T-helper 2 cell treated with Interferon-gamma antibody and Interleukin-4, amounts not matched to agents 5 μg/mL and 100 μg/mL, for 36 hours (primary cell): ENCODE measurements at places on chromosomes 5 and 9.

DNA sequence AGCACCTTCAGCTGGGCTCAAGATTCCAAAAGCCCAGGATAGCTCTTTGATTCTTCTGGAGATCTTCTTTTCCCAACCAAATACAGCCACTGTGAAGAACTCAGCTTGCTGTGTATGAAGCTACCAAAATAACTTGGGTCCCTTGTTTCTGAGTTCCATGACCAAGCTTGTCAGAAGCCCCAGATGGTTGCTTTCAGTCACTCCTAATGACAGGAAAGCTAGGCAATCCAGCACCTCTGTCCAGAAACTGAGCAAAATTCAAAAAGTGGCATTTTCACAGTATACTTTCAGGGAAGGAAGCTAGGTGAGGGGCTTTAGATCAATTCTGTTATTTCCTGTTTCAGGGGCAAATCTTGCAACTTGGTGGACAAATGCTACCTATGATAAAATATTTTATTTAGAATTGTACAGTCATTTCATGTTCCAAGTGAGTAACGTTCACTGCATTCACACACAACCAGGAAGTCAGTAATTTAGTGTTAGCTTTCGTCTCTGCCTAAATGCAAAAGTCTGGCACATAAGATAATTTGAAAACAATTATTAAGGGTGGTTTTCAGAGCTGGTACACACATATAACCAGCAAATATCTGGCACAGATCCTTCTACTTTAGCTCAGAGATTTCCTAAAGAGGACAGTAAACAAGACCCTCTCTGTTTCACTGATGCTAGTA is 330.1 kb downstream of the GLIS3 start:
- no peak for DNase-seq

DNA sequence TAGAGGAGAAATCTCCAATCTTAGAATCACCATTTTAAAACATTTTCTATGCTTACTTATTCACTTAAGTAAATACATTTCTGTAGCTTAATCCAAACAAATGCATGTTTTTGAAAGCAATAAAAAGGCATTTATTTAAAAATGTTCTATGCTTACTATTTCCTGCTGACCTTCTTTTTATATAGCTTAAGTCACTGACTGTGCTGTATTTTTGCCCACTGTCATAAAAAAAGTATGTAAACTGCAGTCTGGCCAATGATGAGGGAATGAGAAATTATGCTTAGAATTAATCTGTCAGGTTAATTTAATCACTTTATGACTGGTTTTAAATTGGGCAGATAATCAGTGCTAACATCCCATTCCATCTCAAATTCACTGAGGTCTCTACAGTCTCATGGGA is 20.1 kb downstream of the NUDT12 start:
- DNase-seq = no peak

DNA sequence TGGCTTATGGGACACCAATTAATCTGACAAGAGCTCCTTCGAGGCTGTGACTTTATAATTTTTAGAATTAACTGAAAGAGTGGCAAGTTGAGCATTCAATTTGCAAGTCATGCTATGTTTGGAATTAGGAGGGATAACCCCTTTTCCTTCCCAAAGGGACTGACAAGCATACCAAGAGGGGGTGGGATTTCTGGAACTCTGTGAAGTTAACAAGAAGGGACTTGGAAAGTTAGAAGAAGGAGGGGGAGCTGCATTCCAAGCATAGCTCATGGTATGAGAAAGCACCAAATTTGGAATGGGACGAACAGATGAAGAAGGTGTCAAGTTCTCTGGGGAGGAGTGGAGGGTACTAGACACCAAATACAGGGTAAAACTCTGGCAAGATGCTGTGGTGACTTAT is 8.9 kb upstream of the PALM2AKAP2 start:
- no peak for DNase-seq

DNA sequence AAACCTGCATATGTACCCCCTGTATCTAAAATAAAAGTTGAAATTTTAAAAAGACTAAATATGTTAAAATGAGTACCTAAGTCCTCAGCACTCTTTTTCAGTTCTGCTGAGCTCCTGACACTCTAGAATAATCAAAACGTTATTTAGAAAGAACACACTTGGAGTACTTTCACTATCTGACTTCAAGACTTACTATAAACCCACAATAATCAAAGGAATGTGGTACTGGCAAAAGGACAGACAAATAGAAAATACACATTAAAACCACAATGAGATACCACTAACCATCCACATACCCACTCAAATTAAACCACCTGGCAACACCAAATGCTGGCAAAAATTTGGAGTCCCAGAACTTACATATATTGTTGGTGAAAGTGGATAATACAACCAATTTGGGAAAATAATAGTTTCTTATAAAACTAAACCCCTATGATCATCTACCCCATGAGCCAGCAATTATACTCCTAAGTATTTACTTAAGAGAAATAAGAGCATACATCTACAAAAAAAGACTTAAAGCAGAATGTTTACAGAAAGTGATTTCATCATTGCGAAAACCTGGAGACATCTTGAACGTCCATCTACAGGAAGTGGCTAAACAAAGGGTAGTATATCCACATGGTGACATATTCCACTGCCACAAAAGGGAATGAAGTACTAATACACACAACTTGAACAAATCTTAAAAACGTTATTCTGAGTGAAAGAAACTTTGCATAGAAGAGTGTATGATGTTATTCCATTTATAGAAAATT is 12.8 kb upstream of the PRSS3 start:
- no peak for DNase-seq

GRCh38 chr9:107749787-107750444 is 260.3 kb upstream of the KLF4 start:
- DNase-seq = no peak

DNA sequence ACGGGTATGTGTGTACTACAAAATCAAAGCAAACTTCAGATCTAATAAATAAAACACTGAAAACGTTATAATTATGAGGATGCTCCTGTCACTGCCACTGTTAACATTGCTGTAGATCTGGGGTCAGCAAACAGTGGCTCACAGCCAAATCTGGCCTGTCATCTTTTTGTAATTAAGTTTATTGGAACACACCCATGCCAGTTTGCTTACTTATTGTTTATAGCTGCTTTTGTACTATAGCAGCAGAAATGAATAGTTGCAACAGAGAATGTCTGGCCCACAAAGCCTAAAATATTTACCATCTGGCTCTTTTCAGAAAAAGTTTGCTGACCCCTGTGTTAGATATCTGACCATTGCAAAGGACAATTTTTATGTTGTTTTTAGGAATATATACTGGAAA is 32.1 kb downstream of the PRRC1 start:
- DNase-seq = no peak

DNA sequence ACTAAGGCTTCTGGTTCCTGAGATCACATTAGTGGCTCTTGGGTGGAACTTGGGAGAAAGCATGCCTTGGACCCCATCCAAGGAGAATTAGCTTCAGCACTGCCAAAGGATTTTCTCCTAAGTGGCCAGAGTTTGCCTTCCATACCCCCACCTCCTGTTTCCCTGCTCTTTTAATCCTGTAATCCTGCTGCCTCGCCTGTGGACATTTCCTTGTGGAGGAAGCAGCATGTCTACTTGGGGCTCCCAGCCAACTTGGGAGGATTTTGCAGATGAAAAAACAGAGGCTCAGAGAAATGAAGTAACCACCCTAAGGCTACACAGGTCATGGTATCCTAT is 1.6 kb downstream of the ARSI start:
- no peak for DNase-seq

GRCh38 chr5:27472871-27473270 is 434.5 kb upstream of the CDH9 start:
- DNase-seq = no peak

DNA sequence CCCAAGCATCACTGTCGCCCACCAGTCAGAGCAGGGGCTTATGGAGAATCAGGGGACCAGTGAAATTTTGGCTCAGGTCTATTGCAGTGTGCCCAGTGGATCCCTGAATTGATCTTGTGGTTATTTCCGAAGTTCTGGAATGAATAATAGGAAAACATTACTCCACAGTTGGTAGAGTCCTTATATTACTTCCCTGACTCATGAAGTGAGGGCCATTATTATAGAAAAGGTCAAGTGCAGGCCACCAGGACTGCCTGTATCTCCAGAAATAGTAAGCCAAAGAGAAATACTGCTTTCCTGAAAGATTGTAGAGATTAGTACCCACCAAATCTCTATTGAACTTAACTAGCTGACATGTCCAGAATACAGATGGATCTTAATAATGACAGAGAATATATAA is 335.0 kb downstream of the NPR3 start:
- DNase-seq = no peak

DNA sequence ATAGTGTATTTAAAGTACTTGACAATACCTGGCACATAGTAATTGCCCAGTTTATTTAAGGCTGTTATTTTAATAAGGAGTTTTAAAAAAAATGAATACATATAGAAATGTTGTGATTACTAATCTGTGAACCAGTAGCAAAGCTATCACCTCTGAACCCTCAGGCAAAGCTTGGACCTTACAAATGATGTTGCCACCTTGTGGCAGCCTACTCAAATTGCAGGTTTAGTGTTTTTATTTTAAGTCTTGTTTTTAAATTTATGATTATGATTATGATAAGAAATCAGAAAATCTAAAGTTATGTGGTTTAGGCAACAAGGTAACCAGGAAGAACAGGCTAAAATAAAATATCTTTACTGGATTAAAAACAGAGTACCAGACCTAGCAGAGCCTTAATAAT is 35.8 kb downstream of the PPARGC1B start:
- no peak for DNase-seq

GRCh38 chr5:140054086-140054689 is 11.1 kb upstream of the NRG2 start:
- no peak for DNase-seq

GRCh38 chr9:21778304-21778703 is 24.1 kb upstream of the MTAP start:
- no peak for DNase-seq
